ENCODE measurements at places on chromosomes 3 and 15. TPM values are rescaled to one million over a fixed set of nuclear protein-coding genes. Genes with fewer than 3 reads are reported as not detected.

Gene PTH1R
- 4.0 TPM for total RNA-seq

Gene CRYGS
- 4.3 TPM for total RNA-seq

Gene SFMBT1
- total RNA-seq, result 29.4 TPM

Gene NCKIPSD
- 18.5 TPM for total RNA-seq

Gene ESYT3
- 7.1 TPM for total RNA-seq

Gene GPR149
- not detected for total RNA-seq

Gene MST1
- 172 TPM for total RNA-seq

Gene ACTC1
- total RNA-seq, result not detected

Gene PCOLCE2
- 6.2 TPM for total RNA-seq

Gene NDN
- total RNA-seq, result 23.8 TPM

Gene MFN1
- total RNA-seq, result 124 TPM
